ENCODE measurements at places on chromosomes 5 and 9.

GRCh38 chr5:34905564-34905963 is 9.7 kb downstream of the RAD1 start:
- no peak for DNase-seq

GRCh38 chr5:131953969-131954368 is 8.5 kb upstream of the MEIKIN start:
- DNase-seq = no peak

- no peak for DNase-seq
These were observed 42.5 kb upstream of the EXOC3 start for GRCh38 chr5:400282-401145.

DNA sequence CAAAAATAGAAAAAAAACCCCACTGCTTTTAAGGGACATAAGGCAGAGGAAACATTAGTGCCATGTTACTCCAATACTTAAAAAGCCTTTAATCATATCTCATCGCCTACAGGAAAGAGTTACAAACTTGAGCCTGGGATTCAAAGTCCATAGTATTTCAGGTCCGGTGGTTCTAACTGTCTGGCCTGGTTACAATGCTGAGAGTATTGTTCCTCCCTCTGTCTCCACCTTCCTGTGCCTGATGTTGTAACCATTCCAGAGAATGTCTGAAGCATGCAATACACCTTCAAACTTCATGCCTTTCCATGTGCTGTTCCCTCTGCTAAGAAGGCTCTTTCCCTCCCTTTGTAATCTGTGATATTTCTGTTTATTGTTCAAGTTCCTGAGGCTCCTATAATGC is 41.6 kb upstream of the SLC36A2 start:
- DNase-seq = no peak

DNA sequence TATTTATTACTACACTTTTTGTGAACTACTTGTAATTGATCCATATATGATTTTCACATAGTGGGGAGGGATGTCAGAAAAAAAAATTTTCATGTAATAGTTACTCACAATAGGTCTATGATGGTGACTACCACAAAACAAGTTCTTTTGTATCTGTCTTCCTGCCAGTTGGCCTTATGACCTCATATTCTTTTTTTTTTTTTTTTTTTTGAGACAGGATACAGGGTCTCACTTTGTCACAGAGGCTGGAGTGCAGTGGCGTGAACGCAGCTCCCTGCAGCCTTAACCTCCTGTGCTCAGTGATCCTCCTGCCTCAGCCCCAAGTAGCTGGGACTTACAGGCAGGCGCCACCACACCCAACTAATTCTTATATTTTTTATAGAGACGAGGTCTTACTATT is 10.9 kb downstream of the SEC24A start:
- DNase-seq = no peak
